MCF 10A (cell line): ENCODE measurements at places on chromosomes 6 and 20.

GRCh38 chr20:19269737-19270340 is 57.4 kb downstream of the SLC24A3 start:
- H3K27me3 ChIP-seq, result no peaks in the 10 kb centered on the region
- H3K4me3 ChIP-seq, result no peak overlapping the region
- no peak overlapping the region for H3K27ac ChIP-seq
- DNase-seq, result peak; percentile 35

GRCh38 chr20:63215101-63216040 is 560 bp downstream of the YTHDF1 start:
- H3K27ac ChIP-seq, result peak overlapping the region; percentile 92
- peaks cover 49% of the 10 kb centered on the region for H3K36me3 ChIP-seq
- peaks cover 39% of the 10 kb centered on the region for H3K4me1 ChIP-seq
- peak overlapping the region; percentile 91 for H3K4me3 ChIP-seq
- H3K27me3 ChIP-seq, result peaks cover 8% of the 10 kb centered on the region
- DNase-seq, result peak; percentile 42

DNA sequence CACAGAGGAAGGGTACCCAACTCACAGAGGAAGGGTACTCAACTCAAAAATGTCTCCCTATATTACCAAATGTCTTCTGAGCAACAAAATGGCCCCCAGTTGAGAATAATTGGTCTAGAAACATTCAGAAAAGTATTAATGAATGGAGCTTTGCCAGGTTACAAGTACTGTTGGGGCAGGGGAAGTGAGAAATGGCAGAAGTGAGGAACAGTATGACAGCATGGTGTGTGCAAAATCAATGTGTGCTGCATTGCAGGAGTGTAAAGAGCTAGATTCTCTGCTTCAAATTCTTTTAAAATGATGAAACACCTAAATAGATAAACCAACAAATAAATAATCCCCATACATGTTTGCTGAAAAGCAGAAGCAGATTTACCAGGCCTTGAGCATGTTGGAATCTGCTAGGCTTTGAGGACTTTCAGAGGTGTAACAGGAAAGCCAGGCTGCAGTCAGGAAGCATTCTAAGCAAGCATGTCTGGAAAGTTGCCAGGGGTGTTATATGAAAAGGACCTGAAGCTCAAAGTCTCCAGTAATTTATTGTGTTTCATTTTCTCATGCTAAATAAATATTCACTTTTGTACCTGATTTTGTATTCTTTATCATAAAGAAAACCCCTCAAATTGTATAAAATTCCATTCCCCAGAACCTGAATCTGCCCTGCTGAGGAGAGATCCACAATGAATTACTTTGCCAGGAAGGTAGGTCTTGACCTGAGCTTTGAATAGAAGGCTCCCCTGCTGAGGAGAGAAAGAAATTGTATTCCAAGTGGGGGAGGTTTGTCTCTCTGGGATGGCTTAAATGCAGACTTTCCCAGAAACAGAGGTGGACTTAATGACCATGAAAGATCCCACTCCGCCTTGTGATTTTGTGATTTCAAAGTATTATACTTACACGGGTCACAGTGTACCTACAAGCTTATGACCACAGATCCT is 265.0 kb upstream of the MARCKS start:
- no peak overlapping the region for H3K27ac ChIP-seq
- no peaks in the 10 kb centered on the region for H3K4me1 ChIP-seq
- DNase-seq, result peak; percentile 34
- H3K4me3 ChIP-seq, result no peak overlapping the region
- no peaks in the 10 kb centered on the region for H3K27me3 ChIP-seq

DNA sequence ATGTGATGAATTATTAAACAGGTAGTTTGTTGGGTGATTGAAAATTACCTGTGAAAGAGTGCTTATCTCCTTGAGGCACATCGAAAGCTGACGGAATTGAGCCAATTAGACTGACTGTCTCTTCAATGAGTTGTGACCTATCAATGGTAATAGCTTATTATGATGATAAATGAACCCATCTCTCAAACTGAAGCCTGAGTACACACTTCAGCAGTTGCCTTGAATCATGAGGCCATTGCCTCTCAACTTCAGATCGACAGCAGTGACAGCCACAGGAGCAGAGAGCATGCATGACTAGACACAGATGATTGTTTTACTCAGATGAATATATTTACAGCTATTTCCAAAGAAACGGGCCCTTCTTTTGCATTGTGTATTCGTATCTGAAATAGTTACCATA is 323.9 kb downstream of the LAMA2 start:
- no peak for DNase-seq
- H3K27me3 ChIP-seq, result peaks cover 67% of the 10 kb centered on the region
- H3K27ac ChIP-seq, result no peak overlapping the region

GRCh38 chr6:44646355-44646754 is 258.8 kb downstream of the CDC5L start:
- H3K36me3 ChIP-seq, result peaks cover 6% of the 10 kb centered on the region
- H3K27ac ChIP-seq, result no peak overlapping the region
- H3K4me1 ChIP-seq, result peaks cover 24% of the 10 kb centered on the region
- no peaks in the 10 kb centered on the region for H3K27me3 ChIP-seq
- DNase-seq, result peak; percentile 38

- peaks cover 48% of the 10 kb centered on the region for H3K36me3 ChIP-seq
- DNase-seq, result no peak
- no peaks in the 10 kb centered on the region for H3K27me3 ChIP-seq
- no peak overlapping the region for H3K4me3 ChIP-seq
Observed at GRCh38 chr6:75103431-75103830, 102.4 kb downstream of the COL12A1 start.

- no peak overlapping the region for H3K27ac ChIP-seq
- DNase-seq, result no peak
- no peak overlapping the region for H3K4me3 ChIP-seq
- H3K27me3 ChIP-seq, result no peaks in the 10 kb centered on the region
Observed at GRCh38 chr6:38218235-38218634, 398.7 kb downstream of the ZFAND3 start.

DNA sequence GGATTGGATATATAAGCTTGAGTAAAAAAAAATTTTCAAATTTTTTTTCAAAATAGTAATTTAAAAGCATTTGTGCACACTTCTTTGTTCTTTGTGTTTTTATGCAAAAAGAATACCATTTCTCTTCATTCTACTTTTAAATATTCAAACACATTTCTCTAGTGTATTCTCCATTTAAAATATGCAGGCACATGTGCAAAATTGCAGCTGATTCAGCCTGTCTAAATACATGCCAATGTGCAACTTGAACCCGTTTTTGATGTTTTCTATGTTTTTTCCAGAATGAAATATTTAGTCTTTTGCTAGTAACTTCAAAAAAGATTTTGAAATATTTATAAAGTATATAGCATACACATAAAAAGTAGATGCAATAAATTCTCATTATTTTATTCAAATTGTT is 411.8 kb downstream of the MMUT start:
- H3K4me1 ChIP-seq, result peaks cover 7% of the 10 kb centered on the region
- no peaks in the 10 kb centered on the region for H3K27me3 ChIP-seq
- H3K27ac ChIP-seq, result no peak overlapping the region
- H3K4me3 ChIP-seq, result no peak overlapping the region
- DNase-seq, result no peak

DNA sequence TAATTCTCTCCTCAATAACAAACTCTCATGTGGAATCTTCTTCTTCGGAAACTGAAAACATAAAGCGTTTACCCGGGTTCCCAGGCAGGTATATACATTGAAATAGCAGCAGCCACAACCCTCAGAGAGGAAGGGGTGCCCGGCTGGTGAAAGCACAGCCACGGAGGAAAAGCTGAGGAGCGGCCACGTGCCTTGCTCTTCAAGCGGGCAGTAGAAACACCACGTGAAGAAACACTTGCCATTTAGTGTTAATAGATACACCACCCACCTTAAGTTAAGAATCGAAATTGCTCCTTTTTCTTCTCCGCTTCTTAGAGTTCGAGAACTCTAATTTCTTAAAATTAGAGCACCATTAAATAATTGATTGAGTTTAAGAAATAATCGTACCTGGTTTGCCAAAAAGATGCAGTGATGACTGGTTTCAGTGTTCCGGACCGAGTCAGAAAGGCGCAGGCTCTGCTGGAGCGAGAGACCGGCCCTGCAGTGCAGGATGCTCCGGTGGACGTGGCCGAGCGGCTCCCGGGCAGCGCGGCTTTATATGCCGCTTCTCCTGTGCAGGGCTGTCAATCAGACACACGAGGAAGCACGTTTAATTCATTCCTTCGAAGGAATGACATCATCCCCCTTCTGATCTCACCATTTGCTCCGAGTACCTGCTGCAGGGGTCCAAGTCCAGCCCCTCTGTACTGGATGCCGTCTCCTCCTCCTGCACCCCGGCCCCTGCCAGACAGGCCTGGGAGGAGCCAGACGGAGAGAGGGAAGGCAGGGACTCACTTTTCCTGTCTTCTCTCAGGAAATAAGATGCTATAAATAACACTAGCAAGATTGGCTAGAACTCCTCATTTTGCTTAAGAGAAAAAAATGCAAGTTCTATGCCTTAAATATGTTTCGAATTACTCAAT is at the start of gene THBS2:
THBS2 (minus strand) TSS at position 510 of the 902 bp plus-strand sequence. CDS start 3,062 bp downstream, outside the sequence.
- H3K4me3 ChIP-seq, result no peak within 1 kb of the TSS
- no peak for DNase-seq
- H3K27ac ChIP-seq, result no peak within 1 kb of the TSS
- no peaks in the 10 kb centered on the region for H3K27me3 ChIP-seq

- no peaks in the 10 kb centered on the region for H3K27me3 ChIP-seq
- no peak overlapping the region for H3K4me3 ChIP-seq
- no peak for DNase-seq
- no peak overlapping the region for H3K27ac ChIP-seq
- no peaks in the 10 kb centered on the region for H3K36me3 ChIP-seq
Observed at GRCh38 chr6:38503032-38503773, 136.5 kb downstream of the BTBD9 start.

GRCh38 chr6:320351-321157 is 28.3 kb downstream of the DUSP22 start:
- peaks cover 4% of the 10 kb centered on the region for H3K36me3 ChIP-seq
- DNase-seq, result no peak
- no peak overlapping the region for H3K4me3 ChIP-seq

DNA sequence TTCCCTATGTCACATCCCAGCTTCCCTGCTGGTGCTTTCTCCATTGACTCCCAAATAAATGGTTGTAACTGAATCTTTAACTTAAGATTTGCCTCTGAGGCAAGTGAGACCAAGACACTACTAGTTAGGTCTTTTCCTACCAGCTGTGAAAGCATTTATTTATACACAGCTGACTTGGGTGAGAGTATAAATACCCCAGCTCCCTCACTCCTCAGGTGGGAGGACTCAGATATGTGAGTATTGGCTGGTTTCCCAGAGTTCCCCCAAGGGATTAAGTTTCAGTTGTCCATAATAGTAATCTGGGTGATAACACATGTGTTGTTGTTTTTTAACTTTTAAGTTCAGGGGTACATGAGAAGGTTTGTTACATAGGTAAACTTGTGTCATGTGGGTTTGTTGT is 49.8 kb downstream of the CFAP61 start:
- DNase-seq, result no peak
- H3K4me1 ChIP-seq, result no peaks in the 10 kb centered on the region
- H3K36me3 ChIP-seq, result no peaks in the 10 kb centered on the region
- H3K27me3 ChIP-seq, result no peaks in the 10 kb centered on the region
- no peak overlapping the region for H3K4me3 ChIP-seq

GRCh38 chr6:136751991-136752390 is 40.3 kb downstream of the MAP3K5 start:
- H3K4me1 ChIP-seq, result no peaks in the 10 kb centered on the region
- H3K27ac ChIP-seq, result no peak overlapping the region
- no peaks in the 10 kb centered on the region for H3K36me3 ChIP-seq
- DNase-seq, result no peak

GRCh38 chr20:21516180-21516567 is 2.3 kb upstream of the NKX2-2 start:
- no peak overlapping the region for H3K27ac ChIP-seq
- no peak for DNase-seq
- H3K36me3 ChIP-seq, result no peaks in the 10 kb centered on the region
- no peak overlapping the region for H3K4me3 ChIP-seq

- H3K27me3 ChIP-seq, result no peaks in the 10 kb centered on the region
- no peak overlapping the region for H3K4me3 ChIP-seq
- H3K36me3 ChIP-seq, result no peaks in the 10 kb centered on the region
- DNase-seq, result no peak
- no peaks in the 10 kb centered on the region for H3K4me1 ChIP-seq
- no peak overlapping the region for H3K27ac ChIP-seq
Observed at GRCh38 chr6:157779705-157780604, 43.1 kb upstream of the SNX9 start.

- peaks cover 40% of the 10 kb centered on the region for H3K4me1 ChIP-seq
- H3K27ac ChIP-seq, result peak overlapping the region; percentile 90
- peak; percentile 77 for DNase-seq
- peaks cover 6% of the 10 kb centered on the region for H3K36me3 ChIP-seq
- H3K4me3 ChIP-seq, result no peak overlapping the region
- H3K27me3 ChIP-seq, result no peaks in the 10 kb centered on the region
Observed at GRCh38 chr6:2630891-2631571, 119.7 kb downstream of the MYLK4 start.

- DNase-seq, result no peak
- H3K27me3 ChIP-seq, result no peaks in the 10 kb centered on the region
- peaks cover 9% of the 10 kb centered on the region for H3K4me1 ChIP-seq
- H3K36me3 ChIP-seq, result peaks cover 85% of the 10 kb centered on the region
Observed at GRCh38 chr20:3854462-3854871, 7.8 kb downstream of the MAVS start.

DNA sequence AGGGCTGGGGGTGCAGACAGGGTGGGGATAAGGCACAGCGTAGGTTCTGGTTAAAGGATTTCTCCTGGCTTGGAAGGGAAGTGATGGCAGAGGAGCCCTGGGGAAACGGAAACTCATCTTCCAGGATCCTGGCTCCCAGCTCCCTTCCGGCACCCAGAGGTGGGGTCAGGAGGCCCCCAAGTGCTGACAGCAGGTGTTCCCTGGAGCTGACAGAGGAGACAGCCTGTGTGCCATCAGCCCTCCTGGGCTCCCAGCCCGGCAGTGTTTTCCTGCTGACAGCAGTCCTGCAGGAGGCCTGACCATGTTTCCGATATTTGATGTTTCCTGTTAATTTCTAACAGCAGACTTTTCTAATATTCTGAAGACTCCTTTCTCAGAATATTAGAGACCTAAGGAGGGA is 277.3 kb downstream of the TAF4 start:
- peaks cover 27% of the 10 kb centered on the region for H3K4me1 ChIP-seq
- no peaks in the 10 kb centered on the region for H3K27me3 ChIP-seq
- no peaks in the 10 kb centered on the region for H3K36me3 ChIP-seq
- DNase-seq, result no peak
- peak overlapping the region; percentile 23 for H3K27ac ChIP-seq
- no peak overlapping the region for H3K4me3 ChIP-seq

DNA sequence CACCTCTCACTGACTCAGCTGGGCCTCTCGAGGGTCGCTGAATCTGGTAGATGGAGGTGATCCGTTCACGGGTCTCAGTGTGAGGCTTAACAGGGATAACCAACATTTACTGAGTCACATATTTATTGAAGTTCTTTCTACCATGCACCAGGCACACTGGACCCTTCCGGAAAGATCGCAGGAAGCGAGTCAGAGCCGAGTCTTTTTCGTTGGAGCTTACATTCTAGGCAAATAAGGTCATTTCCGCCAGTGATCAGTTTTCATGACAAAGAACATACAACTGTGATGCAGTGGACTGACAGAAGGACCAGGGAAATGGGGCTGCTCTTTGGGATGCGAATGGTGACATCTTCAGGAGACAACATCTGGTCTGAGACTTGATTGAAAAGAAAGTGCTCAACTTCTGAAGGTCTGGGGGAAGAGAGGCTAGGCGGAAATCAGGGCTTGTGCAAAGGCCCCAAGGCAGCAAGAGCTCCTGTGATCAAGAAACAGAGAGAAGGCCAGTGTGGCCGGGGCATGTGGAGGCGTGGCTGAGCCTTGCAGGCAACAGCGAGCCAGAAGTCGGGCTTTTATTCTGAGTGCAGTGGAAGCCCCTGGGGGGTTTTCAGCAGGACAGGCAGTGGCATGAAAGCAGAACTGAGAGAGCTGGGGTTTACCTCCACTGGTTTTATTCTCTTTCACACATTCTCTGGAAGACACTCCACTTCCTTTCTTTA is 56.7 kb downstream of the APCDD1L start:
- peaks cover 8% of the 10 kb centered on the region for H3K4me1 ChIP-seq
- no peak for DNase-seq
- no peak overlapping the region for H3K27ac ChIP-seq
